Hematopoietic multipotent progenitor cell treated with erythropoietin and hydrocortisone succinate and interleukin-3 and kit ligand, for 17 days (in vitro differentiated cells): ENCODE measurements at places on chromosomes 6 and 20.

GRCh38 chr6:156960525-156960924 lies 183.3 kb downstream of the ARID1B start:
- no peak for DNase-seq

- DNase-seq = no peak
These were observed 87.5 kb downstream of the TRERF1 start for GRCh38 chr6:42363926-42364849.

DNA sequence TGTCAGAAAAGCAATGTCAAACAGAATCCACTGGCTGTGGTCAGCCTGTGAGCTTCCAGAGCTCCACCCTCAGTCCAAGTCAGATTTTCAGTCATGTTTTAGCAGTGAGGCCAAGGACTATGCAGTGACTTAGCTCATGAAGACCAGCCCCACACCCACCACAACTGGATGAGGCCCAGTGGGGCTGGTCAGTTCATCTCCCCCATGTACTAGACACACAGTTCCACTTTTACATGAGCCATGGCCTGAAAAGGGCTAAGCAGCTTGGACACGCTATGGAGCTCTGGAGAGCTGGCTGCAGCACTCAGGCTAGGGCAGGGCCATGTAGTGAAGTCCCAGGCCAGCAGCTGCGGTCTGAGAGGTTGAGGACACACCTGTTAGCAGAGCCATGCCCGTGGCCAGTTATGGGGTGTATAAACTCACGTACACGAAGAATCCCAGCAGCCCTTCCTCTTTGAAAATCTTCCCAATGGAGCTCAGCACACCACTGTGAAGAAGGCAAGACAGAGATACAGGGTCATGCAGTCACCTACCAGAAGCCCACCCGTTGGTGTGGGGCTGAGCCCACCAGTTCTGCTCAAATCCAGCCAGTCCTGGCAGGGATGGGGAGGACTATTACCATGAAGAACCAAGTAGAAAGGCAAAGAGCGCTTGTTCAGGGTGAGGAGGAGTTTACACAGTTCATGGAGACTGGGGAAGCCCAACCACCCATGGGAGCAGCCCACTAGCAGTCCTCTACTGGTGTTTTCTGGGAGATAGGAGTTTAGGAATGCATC lies 10.6 kb downstream of the MTCH1 start:
- no peak for DNase-seq

- no peak for DNase-seq
These were observed 395.0 kb upstream of the RUNX2 start for GRCh38 chr6:44933108-44933507.

- no peak for DNase-seq
These were observed 30.7 kb downstream of the C6orf163 start for GRCh38 chr6:87375315-87375714.

GRCh38 chr20:22791877-22792525 lies 207.6 kb upstream of the FOXA2 start:
- no peak for DNase-seq

DNA sequence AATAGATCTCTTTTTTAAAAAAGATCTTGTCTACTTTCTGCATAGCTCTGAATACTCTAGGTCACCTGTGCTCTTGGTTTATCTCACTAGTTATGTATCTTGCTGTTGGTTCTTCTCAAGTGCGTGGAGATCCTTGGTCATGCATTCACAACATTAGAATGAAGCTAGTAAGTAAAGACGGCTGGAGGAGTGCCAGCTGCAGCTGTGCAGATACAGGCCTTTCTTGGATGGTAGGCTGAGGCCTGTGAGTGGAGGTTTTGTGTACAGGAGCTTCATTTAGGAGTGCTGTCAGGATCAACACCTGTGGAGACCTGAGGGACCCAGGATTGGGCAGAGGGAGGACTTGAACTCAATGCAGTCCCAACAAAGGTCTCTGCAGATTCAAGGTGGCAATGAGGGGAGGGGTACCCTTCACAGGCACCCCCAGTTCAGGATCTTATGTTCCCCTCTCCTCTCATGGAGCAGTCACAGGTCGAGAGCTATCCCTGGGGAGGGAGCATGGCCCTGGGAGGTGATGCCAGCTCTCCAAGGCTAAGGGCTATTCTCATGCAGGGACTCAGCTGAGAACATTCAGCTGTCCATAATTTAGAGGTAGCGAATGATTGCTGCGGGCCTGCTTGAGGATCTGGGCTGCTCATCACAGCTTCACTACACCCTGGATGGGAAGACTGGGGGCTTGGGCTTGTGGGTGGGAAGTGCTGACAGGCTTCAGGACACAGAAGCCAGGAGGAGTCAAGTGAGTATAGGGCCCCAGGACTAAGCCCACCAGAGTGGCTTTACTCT lies 98.9 kb upstream of the ENPP5 start:
- DNase-seq = no peak

DNA sequence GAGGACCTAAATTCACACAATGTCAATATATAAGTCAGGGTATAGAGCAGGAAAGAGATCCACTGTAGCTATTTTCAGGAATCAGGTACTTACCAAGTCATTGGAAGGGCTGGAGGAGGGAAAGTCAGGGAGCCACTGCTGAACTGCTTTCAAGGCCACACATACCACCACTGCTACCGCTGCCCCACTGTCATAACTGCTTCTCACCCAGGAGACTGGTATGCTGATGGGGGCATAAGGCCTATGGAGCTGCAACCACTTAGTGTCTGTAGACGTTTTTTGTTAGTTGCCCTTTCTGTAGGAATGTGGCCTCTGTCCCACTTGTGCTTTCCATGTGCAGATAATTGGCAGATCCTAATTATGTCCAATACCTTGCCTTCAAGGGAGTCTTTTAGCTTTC lies 5.4 kb downstream of the SMAP1 start:
- DNase-seq = no peak

DNA sequence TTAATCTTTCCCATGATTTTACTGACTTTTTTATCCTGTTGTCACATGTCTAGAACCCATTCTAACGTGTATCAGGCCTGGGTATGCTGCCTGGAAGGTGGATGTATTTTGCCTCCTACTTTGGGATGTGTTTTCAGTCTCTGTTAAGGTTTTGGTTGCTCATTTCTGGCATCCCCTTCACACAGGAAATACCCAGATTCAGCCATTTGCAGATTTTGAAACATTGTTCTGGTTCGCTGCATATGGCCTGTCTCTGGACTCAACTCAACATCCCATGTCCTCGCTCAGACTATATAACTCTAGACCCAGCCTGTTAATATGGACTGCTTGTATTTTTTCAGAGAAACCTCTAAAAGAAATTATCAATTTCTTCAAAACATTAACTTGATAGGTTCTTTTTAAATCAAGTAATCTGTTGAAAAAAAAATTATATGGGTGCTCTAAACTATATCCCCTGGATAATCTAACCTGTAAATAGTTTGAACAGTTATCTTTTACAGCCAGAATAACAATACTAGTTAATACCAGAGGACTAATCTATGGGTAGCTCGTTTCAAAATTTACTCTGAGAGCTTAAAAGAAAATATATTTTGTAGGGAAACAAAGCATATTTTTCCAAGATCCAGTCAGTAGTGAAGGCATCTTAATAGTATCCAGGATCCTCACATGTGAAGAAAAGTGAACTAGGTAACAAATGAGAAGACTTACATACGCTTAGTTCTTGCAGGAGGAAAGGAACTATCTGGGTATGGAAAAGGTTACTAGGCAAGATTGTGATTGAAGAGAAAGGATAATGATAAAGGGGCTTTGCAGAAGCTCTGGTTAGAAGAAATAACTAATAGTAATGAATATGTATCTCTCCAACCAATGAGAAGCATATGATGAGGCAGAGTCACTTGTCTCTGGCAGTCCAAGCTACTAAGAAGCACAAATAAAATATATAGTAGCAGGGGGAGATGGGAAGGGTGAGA lies 23.4 kb upstream of the HLA-DQB1 start:
- DNase-seq = no peak

GRCh38 chr6:138309695-138310094 lies 68.0 kb upstream of the SMIM28 start:
- no peak for DNase-seq

DNA sequence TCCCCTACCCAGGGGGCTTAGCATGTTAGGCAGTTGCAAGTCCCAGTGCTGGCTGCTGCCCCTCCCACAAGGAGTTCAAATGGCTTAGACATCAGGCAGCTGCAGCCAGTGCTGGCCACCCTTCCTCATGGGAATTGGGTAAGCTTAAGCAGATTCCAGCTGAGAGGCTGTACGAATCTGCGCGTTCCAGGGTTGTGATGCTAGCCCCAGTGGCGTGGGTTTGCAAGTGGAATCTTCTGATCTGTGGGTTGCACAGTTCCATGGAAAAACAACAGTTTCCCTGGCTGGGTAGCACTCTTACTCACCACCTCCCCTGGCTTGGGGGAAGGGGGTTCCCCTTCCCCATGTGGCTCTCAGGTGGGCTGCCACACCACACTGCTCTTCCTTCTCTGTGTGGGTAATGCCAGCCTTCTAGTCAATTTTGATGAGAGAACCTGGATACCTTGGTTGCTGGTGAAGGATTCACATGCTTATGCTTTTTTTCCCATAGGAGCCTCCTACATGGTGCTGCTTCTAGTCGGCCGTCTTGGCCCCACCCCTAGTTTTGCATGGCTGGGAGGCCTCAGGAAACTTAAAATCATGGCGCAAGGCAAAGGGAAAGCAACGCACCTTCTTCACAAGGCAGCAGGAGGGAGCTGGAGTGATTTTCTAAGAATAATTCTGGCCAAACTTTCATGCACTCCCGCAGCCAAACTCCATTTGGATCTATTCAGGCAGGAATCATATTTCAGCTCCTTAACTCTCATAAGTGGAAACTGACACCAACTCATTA lies 13.0 kb downstream of the DYNLT2 start:
- no peak for DNase-seq

DNA sequence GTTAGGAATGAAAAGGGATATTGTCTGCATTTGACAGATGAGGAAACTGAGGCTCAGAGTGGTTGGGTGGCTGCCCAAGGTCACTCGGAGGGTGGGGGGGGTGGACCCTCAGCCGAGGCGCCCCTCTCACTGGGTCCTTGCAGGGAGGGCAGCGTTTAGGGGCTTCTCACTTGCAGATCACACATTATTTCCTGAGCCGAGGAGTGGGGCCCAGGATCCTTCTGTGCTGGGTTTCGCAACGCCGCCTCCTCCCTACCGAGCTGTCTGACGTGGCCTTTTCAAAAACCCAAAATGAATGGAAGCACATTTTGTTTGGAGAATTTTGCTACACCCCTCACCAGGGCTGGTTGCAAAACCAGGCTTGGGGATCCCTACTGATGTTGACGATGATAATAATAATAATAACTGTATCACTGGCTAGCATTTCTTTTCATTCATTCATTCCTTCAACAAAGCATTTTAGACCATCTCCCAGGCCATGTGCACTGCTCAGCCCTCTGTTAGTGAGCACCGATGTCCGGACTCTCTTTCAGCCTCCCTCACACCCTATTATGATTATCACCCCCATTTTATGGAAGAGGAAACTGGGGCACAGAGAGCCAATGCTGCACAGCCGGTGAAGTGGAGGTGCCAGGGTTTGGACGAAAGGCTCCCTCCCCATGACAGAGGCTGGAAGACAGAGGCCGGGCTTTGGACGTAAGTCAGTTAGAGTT lies 5.2 kb downstream of the DLGAP4 start:
- DNase-seq = no peak

DNA sequence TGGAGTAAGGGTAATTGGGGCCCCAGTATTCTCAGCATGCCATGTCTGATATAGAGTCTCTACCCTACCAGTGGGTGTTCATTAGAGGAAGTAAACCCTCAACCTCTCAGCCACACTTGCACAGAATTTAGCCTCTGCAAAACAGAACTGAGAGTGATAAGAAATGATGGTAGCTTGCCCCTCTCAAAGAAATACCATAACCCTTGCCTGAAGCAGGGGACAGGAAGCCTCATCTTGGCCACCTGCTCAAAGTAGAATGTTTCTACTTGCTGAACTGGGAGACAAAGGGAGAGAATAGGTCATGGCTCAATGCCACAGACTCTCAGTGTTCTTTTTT lies 33.7 kb downstream of the SPTLC3 start:
- no peak for DNase-seq

- no peak for DNase-seq
These were observed 56.8 kb upstream of the KIF13A start for GRCh38 chr6:18044108-18044783.

DNA sequence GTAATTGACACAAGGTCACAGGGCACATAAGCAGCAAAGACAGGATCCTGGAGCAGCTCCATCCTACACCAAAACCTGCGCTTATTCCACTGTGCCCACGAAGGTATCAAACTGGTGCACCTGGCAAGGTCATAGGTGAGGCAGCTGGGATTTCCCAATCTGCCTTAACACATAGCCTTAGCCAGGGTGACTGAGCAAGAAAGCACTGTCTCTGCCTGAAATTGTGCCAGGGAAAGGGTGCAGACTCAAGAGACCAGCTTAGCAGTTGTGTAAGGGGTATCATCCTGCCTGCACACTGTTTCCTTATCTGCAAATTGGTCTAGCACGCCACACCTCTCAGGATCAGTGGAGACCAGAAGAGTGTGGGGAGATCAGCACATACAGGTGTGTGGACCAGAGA lies 82.8 kb downstream of the MAFB start:
- no peak for DNase-seq

DNA sequence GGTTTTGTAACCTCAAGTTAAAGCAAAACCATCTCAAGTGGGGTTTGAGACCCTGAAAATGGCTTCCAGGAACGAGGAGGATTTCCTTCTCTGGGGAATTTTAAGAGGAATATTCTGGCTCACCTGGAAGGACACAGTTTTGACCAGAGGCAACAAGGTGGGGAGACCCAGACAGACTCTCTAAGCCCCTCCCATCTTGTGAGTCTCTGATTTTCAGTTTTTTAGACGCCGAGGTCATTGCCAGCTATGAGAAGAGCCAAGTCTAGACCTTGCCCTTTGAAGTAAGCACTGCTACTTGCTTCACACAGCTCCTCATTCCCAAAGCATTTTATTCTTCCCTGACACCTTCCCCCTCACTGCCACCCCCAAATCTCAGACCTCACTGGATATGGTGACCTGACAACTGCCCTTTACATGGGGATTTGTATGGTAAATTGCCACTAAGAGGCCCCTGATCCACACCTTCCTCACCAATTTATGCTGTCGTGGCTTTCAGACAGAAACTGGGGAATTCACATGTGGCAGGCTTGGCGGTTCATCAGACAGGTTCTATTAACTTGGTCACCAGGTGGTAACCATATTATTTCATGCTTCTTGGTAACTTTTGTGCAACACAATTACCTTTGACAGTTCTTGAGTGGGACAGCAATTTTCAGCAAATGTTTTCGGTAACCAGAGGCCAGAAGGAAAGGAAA lies 116.2 kb downstream of the ISM1 start:
- no peak for DNase-seq

DNA sequence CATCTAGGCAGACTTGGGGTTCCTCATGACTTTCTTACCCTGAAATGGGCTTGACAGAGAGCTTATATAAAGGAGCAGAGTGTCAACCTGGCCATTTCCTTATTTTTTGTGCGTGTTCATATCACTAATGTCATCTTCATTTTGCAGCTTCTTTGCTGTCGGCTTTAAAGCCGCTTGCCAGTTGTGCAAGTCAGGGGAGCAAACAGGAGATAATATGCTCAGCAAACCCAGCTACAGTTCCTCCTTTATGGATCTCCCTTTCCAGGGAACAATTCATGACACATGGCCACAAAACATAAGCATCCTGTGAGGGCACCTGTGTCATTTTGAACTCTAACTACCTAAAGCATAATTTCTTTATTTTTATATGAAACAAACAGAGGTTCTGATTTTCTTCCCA lies 6.5 kb upstream of the TUBB2B start:
- no peak for DNase-seq

GRCh38 chr6:122008101-122008999 lies 391.1 kb upstream of the HSF2 start:
- no peak for DNase-seq

- DNase-seq = no peak
These were observed 39.7 kb downstream of the SIRPA start for GRCh38 chr20:1934721-1935573.
